Hematopoietic multipotent progenitor cell treated with erythropoietin and hydrocortisone succinate and interleukin-3 and kit ligand, for 15 days (in vitro differentiated cells): ENCODE measurements at places on chromosomes 5 and 9.

GRCh38 chr5:119342406-119342805, 13.4 kb upstream of the TNFAIP8 start:
- no peak for DNase-seq

GRCh38 chr9:76717176-76717575, 47.1 kb upstream of the PCA3 start:
- no peak for DNase-seq

- no peak for DNase-seq
These were observed 2.3 kb upstream of the TAS2R1 start for GRCh38 chr5:9632495-9632894.

DNA sequence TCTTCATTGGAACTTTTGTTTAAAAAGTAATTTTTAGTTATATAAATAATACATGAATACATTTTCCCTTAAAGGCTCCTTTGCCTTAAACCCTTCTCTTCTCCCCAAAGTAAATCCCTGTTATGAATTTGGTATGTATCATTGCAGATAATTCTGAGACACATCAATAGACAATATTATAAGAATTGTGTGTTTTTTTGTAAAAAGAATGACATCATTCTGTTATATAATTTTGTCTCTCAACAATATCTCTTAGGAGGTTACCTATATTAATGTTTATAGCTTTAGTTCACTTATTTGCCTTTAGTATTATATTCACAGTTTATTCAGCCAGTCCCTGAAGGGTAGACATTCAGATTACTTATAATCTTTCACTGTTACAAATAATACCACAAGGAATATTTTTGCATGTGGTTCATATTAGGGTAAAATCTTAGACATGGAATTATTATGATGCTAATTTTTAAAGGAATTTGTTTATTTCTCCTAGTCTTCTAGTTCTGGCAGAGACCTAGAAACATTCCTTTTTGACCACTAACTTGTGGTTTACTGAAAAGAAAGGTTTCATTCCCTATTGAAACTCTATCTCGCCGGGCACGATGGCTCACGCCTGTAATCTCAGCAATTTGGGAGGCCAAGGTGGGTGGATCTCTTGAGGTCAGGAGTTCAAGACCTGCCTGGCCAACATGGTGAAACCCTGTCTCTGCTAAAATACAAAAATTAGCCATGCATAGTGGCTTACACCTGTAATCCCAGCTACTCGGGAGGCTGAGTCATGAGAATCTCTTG, 105.6 kb downstream of the KCTD16 start:
- DNase-seq: no peak

- DNase-seq: no peak
These were observed 52.4 kb downstream of the FSD1L start for GRCh38 chr9:105500108-105500766.

DNA sequence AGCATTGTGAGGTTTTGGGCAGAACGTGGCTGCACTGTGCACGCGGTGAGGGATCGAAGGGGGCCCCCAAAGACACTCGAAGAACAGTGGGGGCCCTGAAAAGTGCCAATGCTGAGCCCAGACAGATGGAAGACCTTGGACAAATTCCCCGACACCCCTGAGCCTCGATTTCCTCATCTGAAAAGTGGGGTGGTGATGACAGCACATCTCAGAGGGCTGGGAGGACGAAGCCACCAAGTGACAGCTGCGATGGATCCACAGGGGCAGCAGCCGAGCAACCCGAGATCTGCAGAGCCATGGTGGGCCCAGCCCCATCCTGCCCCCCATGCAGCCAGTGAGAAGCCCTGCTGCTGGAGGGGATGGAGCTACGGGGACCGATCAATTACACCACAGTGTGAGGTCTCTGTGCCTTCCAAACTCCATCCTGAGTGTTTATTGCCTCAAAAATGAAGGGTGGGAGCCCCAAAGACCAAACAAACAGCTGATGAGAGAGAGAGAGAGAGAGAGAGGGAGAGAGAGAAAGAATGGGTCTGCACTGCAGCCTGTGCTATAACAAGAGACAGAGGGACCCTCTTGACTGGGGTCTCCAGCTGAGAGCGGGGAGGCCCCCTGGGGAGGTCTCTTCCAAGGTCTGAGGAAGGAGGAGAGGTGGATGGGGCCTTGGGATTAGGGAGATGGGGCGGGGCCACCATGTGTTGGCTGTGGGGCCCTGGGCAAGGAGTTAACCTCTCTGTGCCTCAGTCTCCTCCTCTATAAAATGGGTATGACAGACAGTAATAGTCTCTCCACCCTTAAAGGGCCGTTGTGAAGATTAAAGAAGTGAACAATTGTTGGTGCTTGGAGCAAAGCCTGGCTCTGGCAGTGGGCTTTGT, 134.4 kb upstream of the IER5L start:
- DNase-seq: no peak

DNA sequence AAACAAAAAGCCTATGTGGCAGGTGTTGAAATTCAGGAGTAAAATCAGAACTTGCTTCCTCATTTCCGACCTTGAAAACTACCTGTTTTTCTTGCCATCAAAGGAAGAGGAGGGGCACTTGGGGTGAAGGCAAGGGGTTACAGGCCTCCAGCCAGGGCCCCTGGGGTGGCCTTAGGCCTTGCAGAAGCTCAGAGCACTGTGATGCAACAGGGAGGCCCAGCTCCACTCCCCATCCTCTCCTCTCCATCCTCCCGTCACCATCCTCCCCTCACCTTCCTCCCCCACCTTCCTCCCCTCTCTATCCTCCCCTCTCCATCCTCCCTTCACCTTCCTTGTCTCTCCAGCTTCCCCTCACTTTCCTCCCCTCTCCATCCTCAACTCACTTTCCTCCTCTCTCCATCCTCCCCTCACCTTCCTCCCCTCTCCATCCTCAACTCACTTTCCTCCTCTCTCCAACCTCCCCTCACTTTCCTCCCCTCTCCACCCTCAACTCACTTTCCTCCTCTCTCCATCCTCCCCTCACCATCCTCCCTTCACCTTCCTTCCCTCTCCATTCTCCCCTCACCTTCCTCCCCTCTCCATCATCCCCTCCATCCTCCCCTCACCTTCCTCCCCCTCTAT, 111.6 kb downstream of the WNK2 start:
- DNase-seq: no peak

DNA sequence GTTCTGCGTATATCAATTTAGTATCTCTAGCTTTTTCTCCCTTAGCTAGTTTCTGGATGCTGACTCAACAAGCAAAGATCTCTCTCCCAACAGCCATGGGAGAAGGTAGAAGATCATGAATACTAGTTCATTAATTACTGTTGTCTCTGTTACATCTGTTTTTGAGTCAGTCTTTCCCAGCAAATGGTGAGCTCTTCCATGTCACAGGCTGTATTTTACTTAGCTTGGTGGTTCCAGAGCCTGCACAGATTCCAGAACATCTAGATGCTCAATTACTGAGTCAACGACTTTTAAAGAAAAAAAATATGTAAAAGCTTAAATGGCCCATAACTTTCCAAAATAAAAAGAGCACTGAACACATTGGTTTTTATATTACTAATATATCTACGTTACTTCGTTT, 307.2 kb downstream of the NSG2 start:
- no peak for DNase-seq

- DNase-seq: no peak
These were observed 3.6 kb downstream of the DNAJC21 start for GRCh38 chr5:34932947-34933346.

GRCh38 chr5:124665625-124666024, 80.8 kb downstream of the ZNF608 start:
- DNase-seq: no peak

GRCh38 chr9:118644066-118644465, 725.2 kb downstream of the BRINP1 start:
- DNase-seq: no peak

DNA sequence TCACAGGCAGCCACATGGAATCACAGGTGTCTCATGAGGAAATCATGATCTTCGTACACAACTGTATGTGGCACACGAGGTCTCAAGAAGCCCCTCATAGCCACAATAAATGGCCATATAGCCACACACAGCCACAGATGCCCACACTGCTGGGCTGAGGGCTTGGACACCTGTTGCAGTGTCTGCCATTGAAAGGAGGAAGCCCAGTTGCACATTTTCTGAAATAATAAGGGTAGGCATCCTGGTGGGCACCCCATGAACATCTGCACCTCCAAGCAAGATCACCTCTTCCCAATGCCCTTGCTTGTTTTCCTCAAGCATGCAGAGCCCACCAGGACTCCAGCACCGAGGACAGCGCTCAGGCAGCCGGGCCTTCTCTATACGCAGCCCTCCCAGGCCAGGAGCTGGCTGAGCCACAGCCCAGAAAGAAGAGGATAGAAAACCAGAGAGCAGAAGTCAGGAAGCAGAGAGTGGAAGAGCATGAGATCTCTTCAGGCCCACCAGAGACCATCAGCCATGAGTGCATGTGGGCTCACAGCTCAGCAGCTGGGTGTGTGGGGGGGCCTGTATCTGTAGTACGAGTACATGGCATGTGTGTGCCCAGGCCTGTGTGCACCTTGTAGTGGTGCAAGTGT, 1.0 kb upstream of the ACSL6 start:
- no peak for DNase-seq

- no peak for DNase-seq
These were observed 1.6 kb downstream of the CFAP95 start for GRCh38 chr9:69822116-69822750.

- no peak for DNase-seq
These were observed 224.8 kb upstream of the WWC1 start for GRCh38 chr5:168066536-168067208.

DNA sequence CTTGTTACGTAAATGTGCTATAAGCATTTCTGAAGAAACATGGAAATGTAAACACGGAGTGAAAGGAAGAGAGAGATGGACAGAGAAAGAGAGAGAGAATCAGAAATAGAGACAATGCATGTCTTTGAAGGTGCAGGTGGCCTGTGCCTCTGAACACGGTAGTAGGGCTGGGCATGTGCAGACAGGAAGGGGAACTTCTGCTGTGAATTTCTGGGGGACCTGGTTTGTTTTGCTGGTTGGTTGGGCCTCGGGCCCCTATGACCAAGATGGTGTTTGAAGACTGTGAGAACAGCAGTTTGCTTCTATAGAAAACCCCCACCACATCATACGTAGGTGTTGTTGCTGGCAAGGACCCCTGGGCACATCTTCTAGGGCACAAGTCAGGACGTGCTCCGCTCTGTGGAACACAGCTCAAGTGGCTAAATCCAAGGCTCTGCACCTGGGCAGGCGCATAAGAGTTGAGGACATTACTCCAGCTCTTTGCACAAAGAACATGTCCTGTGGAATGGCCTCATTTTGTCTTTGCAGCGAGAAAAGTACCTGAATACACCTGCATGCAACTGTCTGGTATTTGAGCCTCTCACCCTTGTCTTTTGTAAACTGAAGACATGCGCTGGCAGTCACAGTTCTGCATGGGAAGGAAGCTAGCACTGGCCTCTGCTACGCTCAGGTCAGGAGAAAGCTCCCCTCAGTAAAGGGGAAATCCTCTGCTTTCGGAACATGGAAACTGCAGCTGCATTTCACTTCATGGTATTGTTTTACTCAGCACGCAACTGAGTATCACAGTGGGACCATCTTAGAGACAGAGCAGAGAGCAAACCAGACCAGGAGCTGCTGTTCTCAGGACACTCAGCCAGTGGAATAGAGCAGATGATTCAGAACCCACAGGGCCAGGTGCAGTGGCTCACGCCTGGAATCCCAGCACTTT, 2.7 kb downstream of the OR2V2 start:
- no peak for DNase-seq

- DNase-seq: no peak
These were observed 415.4 kb upstream of the GRAMD2B start for GRCh38 chr5:126007841-126008240.

DNA sequence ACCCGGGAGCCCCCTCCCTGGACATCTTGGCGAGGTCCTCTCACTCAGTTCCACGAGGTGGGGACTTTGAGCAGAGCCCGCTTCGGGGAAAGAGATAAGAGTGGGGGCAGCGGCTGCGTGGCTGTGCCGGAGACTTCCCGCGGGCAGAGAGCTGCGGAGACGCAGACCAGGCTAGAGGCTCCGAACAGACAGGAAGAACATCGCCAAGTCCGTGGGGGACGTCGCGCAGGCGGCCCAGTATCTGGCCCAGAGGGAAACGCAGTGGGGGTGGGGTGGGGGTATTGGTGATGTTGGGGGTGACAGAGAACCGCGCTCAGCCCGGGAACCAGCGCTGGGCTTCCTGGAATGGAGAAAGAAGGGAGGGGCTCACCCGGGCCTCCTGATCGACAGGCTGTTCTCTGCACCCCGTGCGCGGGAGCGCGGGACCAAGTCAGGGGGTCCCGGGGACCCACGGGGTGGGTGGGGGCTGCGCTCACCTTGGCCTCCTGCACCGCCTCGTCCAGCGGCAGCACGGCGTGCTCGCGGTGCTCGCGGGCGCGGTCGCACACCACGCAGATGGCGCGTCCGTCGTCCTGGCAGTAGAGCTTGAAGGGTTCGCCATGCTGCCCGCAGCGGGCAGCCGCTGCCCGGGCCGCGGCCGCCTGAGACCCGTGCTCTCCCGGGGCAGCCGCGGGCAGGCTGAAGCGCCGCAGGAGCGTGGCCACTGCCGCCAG, 727 bp downstream of the TRIM7 start:
- no peak for DNase-seq

DNA sequence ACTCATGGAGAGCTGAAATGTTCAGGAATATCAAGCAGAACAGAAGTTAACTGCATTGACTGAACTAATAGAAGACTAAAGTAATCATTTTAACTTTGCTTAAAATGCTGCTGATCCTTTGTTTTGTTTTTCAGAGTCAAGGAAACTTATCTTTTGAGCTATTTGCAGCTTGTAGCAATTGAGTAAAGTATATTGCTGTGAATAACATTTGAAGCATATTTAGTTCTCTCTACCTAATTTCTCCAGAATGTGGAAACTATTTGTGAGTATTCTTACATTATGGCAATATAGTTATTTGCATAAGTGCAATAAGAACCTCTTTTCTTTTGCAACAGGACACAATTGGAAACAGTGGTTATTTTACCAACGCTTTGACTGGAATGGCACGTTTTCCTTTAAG, 5.3 kb upstream of the SOX30 start:
- DNase-seq: no peak

GRCh38 chr5:74567411-74567995, 73.0 kb downstream of the ENC1 start:
- no peak for DNase-seq

DNA sequence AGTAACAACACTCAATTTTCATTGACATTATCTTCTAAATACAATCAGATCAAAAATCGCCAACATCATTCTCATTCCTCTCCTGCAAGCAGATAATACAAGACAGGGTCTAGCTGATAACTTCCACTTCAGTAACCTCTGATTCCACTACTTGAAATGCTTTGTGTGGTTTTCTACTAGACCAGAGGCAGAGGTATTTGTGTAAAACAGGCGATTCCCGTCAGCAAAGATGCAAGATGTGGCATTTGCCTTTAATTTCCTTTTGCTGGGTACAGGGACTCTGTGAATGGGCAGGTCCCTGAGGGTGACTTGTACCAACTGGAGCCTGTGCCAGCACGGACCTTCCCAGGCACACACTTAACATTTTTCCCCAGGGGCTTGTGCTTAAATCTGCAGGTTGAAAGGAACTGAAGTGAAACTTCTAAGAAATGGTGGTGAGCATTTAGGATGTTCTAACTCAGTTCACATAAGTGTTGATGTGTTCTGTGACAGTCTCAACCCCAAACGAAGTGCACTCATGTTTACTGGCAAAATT, 625.5 kb upstream of the WWC1 start:
- DNase-seq: no peak

GRCh38 chr5:173479711-173480110, 136.7 kb downstream of the BOD1 start:
- no peak for DNase-seq

GRCh38 chr9:27369591-27369990, 72.6 kb upstream of the EQTN start:
- DNase-seq: no peak
